NCI-H69 (cell line): ENCODE measurements at places on chromosomes 7 and 10.

GRCh38 chr7:135259702-135260101, 26.1 kb downstream of the STRA8 start:
- DNase-seq = no peak

DNA sequence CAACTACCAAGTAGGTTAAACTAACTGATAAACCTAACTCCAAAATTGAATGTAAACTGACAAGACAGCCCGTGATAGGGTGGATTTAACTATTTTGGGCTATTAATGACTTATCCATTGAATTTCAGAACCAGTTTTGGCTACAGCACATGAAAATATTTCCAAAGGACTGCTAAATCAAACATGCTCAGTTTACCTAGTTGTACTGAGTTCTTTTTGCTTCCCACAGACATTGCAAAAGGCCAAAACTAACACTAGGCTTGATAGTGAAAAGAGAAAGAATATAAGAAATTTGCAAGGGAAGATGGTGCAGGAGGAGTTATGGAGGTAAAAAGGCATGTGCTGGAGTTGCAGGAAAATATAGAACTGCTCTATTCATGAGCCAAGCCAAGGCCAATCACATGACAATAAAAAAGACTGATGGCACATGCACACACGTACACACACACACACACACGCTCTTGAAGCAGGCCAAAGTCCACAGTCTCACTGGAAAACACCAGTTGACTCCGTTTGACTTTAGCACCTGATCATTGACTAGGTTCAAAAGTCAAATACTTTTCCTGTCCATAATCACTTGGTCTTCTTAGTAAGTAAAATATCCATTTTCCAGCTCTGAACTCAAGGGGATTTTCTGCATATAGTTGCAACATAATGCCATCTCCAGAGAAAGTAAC, 76.0 kb upstream of the AGBL3 start:
- DNase-seq = no peak

DNA sequence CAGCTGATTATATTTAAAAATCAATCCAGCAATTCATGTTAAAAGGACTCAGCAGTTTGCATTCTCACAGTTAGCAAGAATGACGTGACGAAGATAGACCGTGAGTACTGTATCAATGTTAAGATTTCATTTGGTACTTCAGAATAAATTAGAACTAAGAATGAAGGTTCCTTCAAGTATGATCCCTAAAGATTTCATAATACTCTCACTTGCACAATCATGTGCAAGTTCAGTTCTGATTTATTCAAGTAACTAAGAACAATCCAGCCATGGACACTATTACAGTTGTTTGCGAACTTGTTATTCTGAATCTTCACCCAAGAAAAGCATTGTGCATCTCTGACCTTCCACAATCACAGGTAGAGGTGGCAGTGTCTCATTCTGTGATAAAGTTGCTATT, 7.7 kb downstream of the RHEB start:
- DNase-seq = no peak

DNA sequence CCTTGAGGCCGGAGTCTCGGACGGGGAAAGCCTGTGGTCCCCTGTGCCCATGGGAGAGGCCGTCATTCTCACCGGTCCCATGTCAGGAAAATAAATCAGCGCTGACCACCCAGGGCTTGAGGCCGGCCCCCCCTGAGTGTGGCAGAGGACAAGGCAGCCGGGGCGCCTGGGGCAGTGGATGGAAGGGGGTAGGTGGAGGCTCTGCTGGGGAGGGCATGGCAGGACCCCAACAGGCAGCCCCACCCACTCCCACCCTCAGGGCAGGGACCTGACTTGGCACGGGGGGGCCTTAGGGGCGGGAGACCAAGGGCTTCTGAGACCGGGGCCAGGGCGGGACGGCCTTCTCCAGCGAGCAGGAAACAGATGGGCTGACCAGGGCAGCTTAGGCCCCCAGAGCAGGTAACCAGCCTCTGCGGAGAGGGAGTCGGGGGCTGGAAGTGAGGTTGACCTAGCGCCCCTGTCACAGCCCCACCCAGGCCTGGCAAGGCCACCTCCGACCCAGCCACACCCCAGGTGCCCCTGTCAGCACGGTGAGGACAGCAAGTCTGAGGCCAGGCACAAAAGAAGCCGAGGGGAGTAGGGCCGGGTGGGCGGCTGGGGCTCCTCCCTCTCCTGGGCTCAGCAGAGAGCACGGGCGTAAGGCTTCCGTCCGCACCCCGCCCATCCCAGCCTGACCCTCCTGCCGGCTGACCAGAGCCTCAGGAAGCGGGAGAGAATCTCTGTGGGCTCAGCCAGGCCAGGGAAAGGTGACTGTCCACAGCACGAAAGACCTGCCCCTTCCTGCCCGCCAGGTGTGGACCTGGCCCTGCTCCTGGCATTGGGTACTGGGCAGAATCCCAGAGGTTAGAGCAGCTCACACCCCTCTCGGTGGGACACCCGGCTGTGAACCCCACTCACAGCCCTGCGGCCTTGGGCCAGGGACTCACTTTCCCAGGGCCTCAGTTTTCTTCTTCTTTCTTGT, 87.4 kb downstream of the FOXL3 start:
- no peak for DNase-seq

DNA sequence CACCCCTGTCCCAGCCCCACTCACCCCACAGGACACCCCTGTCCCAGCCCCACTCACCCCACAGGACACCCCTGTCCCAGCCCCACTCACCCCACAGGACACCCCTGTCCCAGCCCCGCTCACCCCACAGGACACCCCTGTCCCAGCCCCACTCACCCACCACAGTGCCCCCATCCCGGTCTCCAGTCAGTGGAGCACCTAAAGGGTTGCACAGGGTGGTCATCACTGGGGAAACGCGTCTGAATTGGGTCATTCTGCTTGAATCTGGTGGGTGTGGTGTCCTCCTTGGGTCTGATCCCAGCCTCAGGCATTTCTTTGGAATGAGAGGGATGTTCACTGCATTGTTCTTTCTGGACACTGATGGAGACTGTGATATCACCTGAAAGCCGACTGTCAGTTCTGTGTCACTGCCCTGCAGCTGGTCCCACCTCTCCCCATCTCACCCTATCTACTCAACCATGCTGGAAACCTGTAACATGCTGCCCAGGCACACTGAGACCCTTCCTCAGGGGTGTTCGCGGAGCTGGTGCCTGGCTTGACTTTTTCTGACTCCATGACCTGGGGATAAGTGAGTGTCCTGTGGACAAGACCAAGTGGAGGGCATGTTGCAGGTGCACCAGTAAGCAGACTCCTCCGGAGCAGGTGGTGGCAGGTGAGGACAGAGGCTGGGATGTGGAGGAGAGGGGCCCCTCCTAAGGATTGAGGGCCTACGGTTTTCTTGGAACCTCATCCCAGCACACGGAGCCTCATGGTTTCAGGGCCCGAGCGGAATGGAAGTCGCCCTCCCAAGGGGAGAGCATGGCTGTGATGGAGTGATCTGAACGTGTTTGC, 262.5 kb upstream of the PPP2R2D start:
- DNase-seq = no peak

- DNase-seq = no peak
These were observed 241.3 kb upstream of the ADARB2 start for GRCh38 chr10:1978584-1978983.

DNA sequence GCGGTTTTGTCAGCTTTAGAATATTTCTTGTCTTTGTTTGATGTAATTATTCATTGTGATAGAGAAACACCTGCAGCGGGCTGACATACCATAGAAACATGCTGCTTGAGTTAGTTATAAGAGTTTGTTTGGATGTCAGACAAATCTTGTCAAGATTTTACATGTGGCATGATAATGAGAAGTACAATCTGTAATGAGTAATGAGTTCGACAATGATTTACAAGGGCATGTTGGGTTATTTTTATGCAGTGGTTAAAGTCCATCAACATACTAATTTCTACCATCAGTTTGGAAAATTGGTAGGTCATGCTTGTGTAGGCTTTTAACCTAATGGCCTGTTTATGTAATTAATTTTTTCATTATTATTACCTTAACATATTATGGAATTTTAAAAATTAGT, 31.3 kb downstream of the FZD1 start:
- DNase-seq = no peak

GRCh38 chr7:150564006-150564405, 3.2 kb upstream of the GIMAP4 start:
- DNase-seq = no peak

DNA sequence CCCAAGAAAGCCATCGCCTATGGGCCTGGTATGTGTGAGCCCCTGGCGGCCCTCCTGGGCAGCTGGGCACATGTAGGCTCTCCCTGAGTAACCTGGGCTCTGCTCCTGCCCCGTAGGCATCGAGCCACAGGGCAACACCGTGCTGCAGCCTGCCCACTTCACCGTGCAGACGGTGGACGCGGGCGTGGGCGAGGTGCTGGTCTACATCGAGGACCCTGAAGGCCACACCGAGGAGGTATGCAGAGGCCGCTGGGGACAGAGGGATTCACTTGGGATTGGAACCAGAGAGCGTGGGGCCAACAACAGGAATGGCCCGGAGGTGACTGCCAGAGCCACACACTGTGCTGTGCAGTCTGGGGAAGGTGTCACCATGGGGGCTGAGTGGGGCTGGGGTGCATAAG, 7.3 kb downstream of the FLNC start:
- DNase-seq = no peak

DNA sequence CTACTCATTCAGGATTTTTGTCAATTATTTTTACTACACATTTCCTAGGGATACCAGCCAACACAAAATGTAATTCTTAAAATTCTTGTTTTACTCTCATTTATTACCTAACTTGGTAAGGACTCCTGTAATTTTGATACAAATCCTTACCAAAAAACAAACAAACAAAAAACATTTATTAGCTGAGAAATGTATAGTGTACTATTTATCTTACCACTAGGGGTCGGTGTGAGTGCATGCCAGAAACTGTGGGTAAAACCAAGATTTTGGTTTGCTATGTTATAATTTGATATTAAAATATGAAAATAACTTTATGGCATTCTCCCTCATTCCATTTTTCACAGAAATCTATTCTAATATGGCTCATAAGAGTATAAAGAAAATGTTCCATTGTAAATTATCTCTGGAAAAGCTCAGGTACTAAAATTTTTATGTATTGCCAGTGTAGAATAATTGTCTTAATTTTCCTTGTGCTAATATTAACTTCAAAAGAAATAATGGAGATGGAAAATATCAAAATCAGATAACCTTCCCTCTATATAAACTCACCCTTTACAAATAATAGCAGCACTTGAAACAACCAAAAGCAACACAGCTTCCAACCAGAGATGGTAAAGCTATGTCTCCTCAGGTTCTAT, 290.8 kb upstream of the PCDH15 start:
- DNase-seq = peak; percentile 32

DNA sequence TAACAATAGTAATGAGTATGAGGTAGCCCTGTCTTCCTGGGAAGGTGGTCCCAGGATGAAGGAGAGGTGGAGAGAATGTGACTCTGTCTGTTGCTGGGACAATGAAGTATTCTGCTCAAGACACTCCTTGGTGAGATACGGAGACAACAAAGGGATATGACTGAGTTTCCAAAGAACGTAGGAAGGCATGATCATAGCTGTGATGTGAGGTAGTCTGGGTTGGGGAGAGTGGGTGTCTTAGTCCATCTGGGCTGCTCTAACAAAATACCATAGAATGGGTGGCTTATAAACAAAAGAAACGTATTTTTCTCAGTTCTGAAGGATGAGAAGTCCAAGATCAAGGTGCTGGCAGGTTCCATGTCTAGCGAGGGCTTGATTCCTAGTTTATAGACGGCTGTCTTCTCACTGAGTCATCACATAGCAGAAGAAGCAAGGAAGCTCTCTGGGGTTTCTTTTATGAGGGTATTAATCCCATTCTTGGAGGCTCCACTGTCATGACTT, 84.9 kb upstream of the RHOBTB1 start:
- no peak for DNase-seq

GRCh38 chr10:110215286-110216170, 8.1 kb downstream of the MXI1 start:
- DNase-seq = no peak

GRCh38 chr10:21194510-21194993, 297.4 kb upstream of the NEBL start:
- peak; percentile 77 for DNase-seq

- DNase-seq = no peak
These were observed 17.2 kb upstream of the GATA3 start for GRCh38 chr10:8037199-8037801.

GRCh38 chr10:93876381-93876780, 17.4 kb upstream of the SLC35G1 start:
- no peak for DNase-seq

GRCh38 chr10:51846856-51847506, 147.6 kb upstream of the CSTF2T start:
- no peak for DNase-seq

DNA sequence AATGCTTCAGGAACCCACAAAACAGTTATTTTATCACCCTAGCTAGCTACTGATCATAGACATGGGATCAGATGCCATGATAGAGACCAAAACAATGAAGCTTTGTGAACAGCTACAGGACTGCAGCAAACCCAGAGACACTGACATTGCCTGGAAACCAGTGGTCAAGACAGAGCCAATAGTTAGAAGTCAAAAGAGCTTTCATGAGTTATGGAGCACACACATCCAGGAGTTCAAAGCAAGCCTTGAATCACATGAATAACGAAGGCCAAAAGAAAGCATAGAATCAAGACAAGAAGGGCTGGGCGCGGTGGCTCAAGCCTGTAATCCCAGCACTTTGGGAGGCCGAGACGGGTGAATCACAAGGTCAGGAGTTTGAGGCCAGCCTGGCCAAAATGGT, 34.5 kb upstream of the GSAP start:
- no peak for DNase-seq

DNA sequence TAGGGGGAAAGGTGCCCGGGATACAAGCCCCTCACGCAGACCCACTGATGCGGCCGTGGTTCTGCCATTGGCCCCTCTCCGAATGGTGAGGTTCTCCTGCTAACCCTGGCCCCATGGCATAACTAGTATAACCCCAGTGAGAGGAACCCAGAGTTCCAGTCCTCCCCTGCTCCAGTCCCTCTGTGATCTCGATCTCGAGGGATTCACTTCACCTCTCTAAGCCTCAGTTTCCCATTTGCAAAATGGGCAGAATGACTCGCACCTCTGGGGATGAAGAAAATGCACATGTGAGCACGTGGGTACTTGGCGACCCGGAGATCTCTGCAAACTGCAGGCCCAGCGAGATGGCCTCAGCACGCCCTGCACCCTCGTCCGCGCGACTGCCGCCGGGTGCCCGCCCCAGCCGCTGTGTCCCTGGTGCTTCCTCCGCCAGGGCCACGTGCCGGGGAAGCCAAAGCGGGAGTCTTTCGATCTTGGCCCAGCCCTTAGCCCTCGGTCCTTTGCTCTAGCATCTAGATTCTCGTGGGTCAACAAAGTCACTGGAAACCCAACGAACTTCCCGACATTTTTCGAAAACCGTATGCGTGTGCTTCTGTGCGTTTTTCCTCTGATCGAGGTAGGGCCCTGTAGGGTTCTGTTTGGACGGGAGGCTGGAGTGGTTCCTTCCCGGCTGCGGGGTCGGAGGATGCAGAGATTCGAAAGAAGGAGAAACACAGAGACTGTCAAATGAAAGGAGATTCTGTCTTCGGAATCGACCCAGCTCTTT, 169.8 kb downstream of the UBE2H start:
- DNase-seq = no peak

DNA sequence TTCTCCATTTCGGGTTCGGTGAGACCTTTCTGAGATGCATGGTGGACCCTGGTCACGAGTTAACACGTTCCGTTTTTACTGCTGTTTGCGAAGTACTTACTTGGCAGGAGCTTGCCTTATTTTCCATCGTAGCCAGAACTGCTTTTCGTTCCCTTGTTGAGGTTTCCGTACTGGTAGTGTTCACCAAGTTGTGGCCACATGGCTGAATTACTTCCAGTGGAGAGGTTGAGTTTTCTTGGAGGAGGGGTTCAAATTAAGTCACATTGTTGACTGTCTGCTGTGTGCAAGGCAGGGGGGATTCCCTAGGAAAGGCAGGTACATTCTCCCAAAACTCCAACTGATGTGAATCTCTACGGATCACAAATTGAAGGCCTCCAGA, 4.0 kb downstream of the MXI1 start:
- DNase-seq = no peak

GRCh38 chr7:50648570-50649169, 83.5 kb upstream of the DDC start:
- no peak for DNase-seq
